ENCODE measurements at places on chromosomes 11 and 22.
A peak's percentile ranks its signal among the peaks of the same experiment; 100 is the strongest.

GRCh38 chr11:43687120-43687791, 6.7 kb downstream of the HSD17B12 start:
- no peak for DNase-seq

DNA sequence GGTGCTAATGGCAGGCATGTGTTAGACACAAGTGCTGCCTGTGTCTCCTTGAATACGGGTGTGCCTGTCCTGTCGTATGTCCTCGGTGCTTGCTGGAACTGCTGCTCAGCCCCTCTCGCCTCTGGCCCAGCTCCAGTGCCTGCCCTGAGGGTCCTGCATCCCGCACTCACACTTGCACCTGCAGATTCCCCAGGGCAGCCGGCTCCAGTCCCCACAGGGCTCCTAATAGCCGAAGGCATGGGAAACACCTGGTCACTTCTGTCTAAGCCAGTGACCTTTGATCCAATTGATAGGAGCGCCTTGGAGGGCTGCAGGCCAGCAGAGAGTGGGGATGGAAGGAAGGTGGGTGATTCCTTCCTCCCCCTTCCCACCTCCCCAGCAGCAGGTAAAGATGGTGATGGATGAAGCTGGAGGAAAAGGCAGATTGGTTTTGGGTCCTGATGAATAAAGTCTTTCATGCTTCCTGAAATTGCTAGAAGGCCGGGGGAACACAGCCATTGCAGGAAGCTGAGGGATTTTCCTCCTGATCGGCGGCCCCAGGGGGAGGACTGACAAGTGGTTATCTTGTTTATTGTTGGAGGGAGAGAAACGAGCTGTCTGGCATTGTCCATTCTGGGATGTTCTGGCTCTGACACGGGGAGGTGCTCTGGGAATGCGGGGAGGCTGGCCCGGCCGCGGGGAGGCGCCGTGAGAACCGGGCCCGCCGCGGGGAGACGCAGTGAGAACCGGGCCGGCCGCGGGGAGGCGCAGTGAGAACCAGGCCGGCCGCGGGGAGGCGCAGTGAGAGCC, 110.9 kb upstream of the B3GAT1 start:
- DNase-seq, result no peak

DNA sequence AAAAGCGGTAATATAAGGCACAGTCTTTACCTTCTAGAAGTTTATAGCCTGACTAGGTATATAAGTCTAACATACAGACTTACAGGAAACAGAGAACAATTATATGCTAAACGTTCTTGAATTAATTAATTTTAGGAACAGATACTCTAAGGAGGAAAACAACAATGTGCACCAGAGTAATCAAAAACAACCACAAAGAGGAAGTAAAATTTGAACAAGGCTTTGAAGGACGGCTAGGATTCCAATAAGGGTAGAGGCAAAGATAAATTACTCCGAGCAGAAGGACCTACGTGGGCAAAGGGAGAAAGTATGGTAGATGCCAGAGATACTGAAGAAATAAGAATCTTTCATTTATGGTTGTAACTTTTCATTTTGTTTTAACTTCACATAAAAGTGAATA, 54.4 kb downstream of the ENTHD1 start:
- no peak for DNase-seq

GRCh38 chr11:3959903-3960265, 104.4 kb downstream of the STIM1 start:
- no peak for DNase-seq

DNA sequence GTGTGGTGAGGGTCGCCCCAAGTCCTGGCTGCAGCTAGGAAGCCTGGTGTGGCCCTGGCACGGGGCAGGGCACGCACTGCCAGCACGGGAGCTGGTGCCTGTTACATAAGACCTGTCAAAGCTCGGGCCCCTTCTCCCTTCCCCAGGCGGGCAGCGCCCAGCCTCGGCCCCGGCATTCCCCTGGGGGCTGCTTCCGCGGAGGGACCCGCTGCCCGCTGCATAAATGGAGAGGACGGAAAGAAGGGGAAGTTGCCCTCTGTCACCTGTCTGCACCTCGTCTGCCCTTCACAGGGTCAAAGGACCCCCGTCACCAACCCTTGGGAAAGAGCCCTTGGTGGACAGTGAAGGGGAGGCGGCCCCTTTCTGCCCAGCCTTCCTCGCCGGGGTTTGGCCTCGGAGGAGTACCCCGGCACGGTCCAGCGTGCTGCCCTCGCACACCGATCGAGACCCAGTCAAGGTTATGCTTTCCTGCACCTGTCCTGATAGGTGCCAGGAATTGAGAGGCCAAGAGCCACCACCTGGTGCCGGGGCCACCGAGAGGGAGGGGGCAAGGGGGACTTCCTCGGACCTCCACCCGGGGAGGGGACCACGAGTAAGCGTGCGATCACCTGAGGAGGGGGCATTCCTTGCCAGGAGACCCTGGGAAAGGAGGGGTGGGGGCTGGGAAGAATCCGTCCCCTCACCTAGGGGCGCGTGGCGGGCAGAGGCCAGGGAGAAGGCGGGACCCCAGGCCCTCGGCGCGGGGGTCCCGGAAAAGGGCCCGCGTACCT, 16.8 kb upstream of the MFRP start:
- DNase-seq, result no peak

GRCh38 chr11:15093432-15093831, 20.0 kb downstream of the CALCB start:
- DNase-seq, result no peak

DNA sequence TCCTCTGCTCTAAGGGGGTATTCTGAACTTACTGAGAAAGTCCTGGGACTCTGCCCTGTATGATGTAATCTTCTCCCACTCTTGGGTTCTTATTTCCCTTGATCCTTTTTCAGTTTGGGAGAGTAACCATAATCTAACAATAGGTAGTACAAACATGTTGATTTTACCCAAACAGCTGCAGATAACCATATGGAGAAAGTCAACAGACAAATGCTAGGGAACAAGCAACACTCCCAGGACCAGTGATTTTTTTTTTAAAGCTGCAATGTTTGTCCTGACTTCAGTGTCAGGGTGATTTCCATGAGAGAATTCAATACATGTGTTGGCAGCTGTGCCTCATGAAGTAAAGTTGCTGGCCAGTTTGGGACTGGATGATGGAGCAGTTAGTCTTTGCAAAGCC, 156.5 kb downstream of the FCHSD2 start:
- DNase-seq, result peak; percentile 11

DNA sequence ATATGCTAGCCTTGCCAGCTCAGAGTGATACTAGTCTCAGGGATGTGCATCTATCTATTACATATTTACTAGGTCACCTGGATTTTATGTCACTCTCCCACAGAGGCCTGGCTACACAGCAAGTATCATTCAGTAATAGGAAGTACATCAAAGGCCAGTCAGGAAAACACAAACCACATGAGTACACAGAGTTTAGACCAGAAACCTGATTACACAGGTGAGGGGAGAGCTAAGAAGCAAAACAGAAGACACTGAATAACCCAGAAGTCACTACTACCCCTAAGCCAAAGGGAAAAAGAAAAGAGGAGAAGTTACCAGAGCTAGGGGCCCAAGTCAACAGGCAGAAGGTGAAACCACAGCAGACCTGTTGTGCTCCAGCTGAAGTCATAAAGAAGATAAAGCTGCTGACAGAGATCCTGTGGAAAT, 13.3 kb downstream of the LPXN start:
- DNase-seq, result no peak

GRCh38 chr22:44330188-44330743, 17.5 kb upstream of the SHISAL1 start:
- no peak for DNase-seq

GRCh38 chr11:66883016-66883965, 26.4 kb downstream of the LRFN4 start:
- DNase-seq, result no peak

DNA sequence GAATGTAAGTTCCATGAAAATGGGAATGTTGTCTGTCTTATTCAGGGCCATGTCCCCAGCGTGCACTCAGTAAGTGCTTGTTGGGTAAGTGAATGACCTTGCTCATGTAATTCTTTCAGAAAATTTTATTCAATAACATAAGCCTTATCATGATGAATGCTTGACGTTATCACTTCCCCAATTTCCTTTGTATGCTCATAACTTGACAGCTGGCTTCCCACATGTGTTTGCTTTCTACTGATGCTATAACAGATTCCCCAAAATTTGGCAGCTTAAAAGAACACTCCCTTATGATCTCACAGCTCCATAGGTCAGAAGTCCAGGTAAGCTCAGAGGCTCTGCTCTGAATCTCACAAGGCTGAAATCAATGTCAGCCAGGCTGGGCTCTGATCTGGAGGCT, 155.8 kb upstream of the POU2AF2 start:
- DNase-seq, result no peak

- DNase-seq, result no peak
Observed at GRCh38 chr11:93481279-93481678, 61.9 kb downstream of the SMCO4 start.

GRCh38 chr22:46079861-46080821, 70.2 kb upstream of the PPARA start:
- no peak for DNase-seq

GRCh38 chr11:3817181-3817800, 8.9 kb downstream of the PGAP2 start:
- DNase-seq, result no peak

DNA sequence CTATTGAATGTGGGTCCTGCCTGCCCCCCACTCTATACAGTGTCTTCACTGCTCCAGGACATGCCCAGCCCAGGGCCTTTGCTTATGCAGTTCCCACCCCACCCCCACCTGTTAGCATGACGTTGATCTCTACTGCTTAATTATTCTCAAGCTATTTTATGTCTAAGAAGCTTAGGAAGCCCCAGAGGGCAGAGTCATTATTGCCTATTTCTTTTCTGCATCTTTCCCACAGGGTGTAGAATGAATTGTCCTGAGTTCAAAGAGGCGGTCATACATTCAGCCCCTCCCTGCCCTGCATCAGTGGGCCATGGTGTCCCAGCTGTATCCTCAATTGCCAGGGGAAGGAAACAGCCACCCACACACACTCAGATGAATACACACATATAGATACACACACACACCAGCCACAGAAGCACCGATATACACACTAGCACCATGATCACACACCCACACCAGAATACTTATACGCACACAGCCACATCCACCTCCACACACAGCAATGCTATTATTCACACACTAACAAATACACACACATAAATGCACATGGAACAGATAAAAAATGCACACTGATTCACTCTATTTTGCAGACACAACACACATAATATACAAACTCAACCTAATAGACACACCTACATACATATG, 1.5 kb downstream of the PDE2A start:
- DNase-seq, result no peak

DNA sequence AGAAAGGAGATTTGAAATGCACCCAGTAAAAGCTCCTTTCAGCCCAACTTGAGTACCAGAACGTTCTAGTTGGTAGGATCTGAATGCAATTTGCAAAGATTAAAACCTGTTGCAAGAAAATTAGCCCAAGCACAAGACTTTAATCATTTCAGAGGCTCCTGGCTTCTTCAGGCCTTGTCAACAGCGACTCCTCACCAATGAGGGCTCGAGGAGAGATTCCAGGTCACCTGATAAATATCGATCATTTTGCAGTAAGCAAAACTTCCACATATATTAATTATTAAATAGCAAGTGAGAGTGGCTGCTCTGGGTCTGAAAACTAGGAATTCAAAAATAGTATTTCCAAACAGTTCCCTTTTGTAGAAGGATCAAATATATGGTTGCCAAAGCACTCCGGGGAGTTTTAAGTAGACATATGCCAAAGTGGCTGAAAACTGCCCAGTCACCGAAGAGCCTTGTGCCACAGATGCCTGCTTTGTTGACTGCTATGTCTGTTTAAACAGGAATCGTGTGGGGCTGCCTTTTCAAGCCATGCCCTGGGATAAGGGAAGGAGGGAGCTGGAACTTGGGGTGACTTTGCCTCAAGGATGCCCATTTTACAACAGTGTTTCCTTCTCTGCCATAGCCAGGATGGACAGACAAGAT, 64.0 kb downstream of the CSNK2A3 start:
- no peak for DNase-seq

- peak; percentile 52 for DNase-seq
Observed at GRCh38 chr22:29268511-29269229, 602 bp downstream of the EWSR1 start.

All from forelimb muscle (tissue), 1 donor.